ENCODE measurements at places on chromosomes 2 and 18.
A peak's percentile ranks its signal among the peaks of the same experiment; 100 is the strongest.

DNA sequence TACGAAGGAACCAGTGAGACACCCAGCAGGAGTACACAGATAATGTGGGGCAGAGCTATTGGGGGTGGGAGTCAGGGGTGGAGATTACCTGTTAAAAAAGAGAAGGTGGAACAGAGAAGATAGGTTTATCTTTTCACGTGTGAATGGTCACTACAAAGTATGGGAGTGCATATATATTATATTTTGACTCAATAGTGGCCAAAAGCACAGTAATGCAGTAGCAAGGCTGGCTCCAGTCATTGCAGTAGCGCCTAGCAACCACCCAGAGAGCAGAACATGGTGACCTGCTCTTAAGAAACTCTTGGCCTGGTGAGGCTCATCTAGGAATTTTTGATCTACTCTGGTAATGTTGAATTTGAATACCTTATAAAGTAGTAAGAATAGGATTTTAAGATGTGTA is 1.0 kb downstream of the IMPACT start:
- DNase-seq = no peak

GRCh38 chr2:73984203-73984921 is at the start of gene TET3:
Gene TET3 (plus strand): TSS chr2:73984910. CDS start chr2:73986404, 1,494 bp downstream.
- DNase-seq = no peak

- no peak for DNase-seq
Measured at GRCh38 chr18:22057908-22058527, 111.4 kb upstream of the GATA6 start.

DNA sequence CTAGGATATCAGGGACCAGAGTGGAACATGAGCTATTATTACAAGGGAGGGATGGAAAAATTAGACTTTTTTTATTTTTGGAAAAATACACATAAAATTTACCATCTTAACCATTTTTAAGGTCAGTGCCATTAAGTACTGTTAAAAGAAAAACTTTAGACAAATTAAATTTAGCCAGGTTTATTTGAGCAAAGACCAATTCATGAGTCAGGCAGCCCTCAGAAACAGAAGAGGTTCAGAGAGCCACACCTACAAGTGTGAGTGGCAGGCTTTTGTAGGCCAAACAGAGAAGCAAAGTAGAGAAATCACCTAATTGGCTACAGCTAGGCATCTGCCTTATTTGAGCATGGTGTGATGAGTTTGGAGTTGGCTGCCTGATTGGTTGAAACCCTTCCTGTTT is 301.3 kb upstream of the RAB12 start:
- no peak for DNase-seq

- no peak for DNase-seq
Measured at GRCh38 chr2:168632709-168633121, 169.7 kb upstream of the NOSTRIN start.

DNA sequence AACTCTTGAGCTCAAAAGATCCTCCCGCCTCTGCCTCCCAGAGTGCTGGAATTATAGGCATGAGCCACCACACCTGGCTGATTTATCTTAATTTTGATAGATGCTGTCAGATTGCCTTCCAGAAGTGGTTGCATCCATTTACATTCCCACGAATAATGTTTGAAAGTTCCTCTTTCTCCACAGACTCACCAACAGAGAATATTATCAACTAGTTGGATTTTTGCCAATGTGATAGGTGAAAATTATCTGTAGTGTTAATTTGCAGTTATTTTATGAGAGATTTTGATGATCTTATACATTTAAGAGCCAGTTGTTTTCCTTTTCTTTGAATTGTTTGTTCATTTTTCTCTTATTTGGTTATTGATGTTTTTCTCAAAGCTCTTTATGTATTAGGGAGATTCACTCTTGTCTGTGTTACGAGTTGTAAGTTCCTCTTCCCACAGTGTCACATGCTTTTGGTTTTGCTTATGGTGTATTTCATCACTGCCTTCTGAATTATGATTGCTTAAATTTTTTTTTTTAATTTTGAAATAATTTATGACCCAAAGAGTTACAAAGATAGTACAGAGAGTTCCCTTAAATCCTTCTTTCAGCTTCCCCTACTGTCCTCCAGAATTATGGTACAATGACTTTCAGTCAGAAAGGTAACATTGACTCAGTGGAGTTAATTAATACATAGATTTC is 20.7 kb upstream of the NT5DC4 start:
- no peak for DNase-seq

- DNase-seq = no peak
Measured at GRCh38 chr2:105821428-105822125, 76.9 kb downstream of the NCK2 start.

- DNase-seq = no peak
Measured at GRCh38 chr2:151857650-151858049, 29.4 kb upstream of the ARL5A start.

DNA sequence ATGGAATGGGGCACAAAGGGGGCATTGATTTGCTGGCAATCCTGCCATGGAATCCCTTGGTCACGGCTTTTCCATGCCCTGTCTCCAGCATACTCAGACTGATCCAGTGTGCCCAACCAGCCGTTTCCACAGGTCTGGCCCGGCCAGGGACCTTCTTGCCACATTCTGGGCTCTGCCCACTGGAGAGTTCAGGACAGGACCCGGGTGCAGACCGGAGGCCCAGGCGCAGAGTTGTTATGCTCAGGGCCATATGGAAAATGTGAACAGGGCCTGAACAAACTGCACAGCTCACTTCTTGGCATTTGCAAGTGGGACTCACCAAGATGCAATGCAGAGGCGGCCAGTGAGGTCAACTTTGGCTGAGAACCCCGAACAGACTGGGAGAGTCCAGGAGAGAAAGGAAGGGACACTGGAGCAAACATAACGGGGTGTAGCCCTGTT is 15.6 kb upstream of the ASAP2 start:
- no peak for DNase-seq

GRCh38 chr2:102057502-102058292 is 65.9 kb downstream of the IL1R2 start:
- DNase-seq = peak; percentile 24

DNA sequence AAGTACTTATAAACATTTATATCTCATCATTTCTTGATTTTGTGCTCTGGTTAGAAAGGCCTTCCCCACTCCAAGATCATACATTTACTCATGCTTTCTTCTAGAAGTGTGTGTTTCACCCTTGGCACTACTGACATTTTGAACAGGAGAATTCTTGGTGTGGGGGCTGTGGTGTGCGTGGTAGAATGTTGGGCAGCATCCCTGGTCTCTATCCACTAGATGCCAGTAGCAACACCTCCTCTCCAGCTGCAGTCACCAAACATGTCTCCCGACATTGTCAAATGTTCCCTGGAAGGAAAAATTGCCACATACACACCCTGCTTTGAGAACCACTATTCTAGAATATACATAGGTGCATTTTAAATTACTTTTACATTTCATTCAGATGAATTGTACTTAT is 8.7 kb upstream of the TGIF1 start:
- no peak for DNase-seq

- no peak for DNase-seq
Measured at GRCh38 chr2:1995987-1996386, 251.7 kb upstream of the PXDN start.

GRCh38 chr18:50113726-50114125 is 81.2 kb downstream of the MYO5B start:
- no peak for DNase-seq

DNA sequence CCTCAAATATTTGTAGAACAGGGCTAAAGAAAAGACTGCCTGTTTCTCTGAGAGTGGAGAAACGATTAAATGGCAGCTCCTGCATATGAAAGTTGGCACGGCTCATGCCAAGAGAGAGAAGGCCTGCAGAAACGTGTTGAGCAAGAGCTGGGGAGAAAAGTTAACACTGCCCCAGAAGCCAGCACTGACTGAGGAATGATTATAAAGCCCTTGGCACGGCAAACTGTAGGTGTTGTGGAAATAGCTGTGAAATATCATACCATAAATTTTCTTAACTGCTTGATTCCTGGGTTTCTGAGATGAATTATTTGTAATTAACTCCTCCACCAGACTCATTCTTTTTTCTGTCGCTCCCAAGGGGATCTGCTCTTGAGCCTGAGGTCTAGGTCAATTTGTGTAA is 4.3 kb downstream of the FRZB start:
- no peak for DNase-seq

- no peak for DNase-seq
Measured at GRCh38 chr18:56330366-56331110, 307.9 kb downstream of the TXNL1 start.

- DNase-seq = no peak
Measured at GRCh38 chr2:152250421-152251100, 75.0 kb upstream of the STAM2 start.

DNA sequence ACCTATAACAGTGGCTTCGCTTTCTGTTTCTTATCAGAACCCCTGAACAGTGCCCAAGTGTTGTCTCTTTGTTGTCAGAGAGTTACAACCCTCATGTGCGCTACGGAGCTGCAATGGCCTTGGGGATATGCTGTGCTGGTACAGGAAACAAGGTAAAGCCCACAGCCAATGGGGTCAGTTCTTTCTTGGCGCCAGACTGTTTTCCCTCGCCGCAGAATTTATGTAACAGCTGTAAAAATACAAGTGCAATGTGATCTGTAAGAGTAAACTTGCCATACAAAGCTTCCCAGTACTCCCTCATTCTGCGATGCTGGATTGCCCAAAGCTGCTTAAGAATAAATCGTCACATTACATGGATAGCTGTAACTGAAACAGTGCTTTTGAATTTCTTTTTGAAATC is 13.9 kb upstream of the HTR2B start:
- DNase-seq = no peak

Data from stimulated activated CD4-positive, alpha-beta T cell treated with anti-CD3 and anti-CD28 coated beads, Interleukin-2, amount 100 ng/mL, for 48 hours (primary cell).